ENCODE measurements at places on chromosomes 1 and 21.

DNA sequence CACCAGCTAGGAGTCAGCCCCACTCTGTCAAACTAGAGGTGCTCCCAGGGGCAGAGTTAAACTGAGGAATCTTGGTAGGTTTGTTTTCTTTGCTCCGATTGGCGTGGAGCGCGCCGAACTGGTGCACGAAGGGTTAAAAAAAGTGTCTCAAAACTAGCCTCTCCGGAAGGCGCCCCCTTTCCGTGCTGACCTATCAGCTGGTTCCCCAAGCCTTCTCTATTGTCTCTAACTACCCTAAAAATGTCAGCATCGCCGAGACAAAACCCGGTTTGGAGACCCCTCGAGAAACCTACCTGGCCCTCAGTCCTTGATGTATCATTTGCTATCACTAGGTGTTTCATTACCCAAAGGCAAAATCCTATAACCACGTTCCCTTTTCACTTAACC lies 2.2 kb downstream of the TGFB2 start:
- no peak for DNase-seq

DNA sequence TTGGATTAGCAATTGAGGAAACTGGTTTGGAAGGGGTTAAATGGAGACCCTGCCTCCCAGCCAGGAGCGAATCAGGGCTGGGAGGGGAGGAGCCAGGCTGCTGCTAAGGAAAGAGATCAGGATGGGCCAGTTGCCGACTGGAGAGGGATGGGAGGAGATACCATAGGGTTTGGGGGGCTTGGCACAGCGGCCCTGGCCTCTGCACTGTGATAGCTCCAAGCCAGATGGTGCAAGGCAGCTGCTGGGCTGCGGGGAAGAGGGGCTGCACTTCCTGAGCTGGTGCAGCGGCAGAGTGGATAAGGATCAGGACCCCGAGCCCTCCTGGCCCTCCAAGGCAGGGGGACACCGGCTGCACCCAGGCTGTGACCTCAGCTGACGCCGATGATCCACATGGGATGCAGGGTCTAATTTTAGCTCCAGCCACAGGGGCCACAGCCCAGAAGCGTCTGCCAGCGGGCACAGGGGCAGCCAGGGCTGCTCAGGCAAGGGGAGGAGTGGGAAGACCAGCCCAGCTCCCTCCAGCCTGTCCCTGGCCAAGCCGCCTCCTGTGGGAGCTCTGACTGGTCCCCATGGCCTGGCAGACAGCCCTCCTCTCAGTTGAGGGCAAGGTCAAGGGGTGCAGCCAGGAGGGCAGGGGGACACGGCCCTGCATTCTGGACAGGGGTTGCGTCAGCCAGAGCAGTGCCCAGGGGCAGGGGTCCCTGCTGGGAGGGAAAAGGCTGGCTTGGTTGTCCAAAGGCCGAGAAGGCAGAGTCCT lies at the start of gene EXTL1:
TSS of gene EXTL1 (plus strand) at position 129 of the 757 bp plus-strand sequence. CDS start 872 bp downstream, outside the sequence.
- DNase-seq: no peak

GRCh38 chr21:35528116-35529042 lies 479.3 kb upstream of the RUNX1 start:
- DNase-seq: peak; percentile 71

DNA sequence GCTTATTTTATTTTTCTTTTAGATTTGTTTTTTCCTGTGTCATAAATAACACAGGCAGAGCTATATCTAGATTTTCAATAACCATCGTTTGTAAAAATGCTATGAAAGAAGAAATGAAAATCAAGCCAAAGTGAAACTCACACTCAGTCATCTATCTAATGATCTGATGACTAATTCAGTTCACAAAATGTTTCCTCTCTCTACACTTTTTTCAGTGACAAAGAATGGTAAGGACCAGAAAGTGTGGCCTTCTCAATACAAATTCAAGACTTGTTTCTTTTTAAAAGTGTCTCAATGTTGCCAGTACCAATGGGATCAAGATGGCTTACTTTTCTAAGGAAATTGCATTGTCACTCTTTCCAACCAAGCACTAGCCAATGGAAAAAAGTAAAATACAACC lies 282.8 kb upstream of the PKN2 start:
- no peak for DNase-seq

DNA sequence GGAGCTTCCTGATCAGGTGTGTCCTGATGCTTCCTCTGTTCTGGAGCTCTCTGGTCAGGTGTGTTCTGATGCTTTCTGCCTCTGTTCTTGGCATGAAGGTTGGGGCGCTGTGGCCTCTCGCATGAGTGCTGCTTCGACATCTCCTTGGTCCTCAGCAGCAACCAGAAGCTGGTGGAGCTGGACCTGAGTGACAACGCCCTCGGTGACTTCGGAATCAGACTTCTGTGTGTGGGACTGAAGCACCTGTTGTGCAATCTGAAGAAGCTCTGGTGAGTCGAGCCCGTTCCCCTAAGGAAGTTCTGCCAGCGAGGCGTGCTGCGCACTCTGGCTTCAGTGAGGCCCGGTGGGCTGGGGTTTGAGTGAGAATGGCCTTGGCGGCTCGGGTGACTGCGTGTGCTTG lies 18.0 kb downstream of the NLRP3 start:
- peak; percentile 91 for DNase-seq

DNA sequence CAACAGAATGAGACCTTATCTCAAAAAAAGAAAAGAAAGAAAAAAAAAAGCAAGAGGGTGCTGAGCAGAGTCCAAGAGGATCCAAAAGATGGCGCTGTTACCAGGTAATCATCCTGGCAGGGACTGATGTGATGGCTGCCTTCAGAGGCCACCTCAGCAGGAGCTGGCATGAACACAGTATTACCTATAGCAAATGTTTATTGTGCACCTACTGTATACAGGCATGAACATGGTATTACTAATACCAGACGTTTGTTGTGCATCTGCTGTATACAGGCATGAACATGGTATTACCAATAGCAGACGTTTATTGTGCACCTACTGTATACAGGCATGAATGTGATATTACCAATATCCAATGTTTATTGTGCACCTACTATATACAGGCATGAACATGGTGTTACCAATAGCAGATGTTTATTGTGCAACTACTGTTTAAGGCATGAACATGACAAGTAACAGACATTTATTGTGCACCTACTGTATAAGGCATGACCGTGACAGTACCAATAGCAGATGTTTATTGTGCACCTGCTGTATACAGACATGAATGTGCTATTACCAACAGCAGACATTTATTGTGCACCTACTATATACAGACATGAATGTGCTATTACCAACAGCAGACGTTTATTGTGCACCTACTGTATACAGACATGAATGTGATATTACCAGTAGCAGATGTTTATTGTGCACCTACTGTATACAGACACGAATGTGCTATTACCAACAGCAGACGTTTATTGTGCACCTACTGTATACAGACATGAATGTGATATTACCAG lies 115.1 kb upstream of the TMEM51 start:
- DNase-seq: no peak

- no peak for DNase-seq
Observed at GRCh38 chr21:38699048-38699447, 106.7 kb upstream of the ETS2 start.

DNA sequence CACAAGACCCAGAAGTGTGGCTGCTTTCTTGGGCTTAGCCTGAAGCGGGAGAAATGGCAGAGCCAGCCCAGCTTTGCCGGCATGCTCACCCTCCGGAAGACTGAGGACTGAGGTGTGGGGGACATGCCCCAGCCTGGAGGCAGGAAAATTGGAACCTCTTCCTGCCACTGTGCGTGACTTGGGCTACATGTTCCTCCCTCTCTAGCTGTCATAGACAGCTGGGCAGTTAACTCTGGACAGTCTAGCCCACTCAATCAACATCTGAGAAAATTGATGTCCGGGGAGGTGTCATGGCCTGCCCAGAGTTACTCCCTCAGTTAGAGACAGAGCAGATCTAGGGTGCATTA lies 59.7 kb downstream of the UBE2T start:
- no peak for DNase-seq

DNA sequence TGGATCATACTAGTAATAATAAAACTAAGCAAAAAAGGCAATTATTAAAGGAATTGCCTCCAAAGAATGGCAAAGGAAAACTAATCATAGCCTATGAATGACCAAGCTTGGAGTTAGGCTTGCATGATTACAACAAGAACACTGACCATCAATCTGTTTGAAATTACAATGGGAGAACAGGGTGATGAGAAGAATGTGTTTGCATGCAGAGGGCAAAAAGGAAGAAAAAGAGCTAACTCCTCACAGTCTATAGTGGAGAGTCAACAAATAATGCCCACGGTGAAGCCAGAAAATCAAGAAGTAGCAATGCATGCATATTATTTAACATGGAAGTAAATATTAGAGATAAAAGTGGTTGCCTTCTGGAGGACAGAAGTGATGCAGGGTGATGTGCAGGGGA lies 71.8 kb downstream of the COLGALT2 start:
- no peak for DNase-seq

- peak; percentile 91 for DNase-seq
Observed at GRCh38 chr1:39955547-39956539, 898 bp downstream of the MFSD2A start.

DNA sequence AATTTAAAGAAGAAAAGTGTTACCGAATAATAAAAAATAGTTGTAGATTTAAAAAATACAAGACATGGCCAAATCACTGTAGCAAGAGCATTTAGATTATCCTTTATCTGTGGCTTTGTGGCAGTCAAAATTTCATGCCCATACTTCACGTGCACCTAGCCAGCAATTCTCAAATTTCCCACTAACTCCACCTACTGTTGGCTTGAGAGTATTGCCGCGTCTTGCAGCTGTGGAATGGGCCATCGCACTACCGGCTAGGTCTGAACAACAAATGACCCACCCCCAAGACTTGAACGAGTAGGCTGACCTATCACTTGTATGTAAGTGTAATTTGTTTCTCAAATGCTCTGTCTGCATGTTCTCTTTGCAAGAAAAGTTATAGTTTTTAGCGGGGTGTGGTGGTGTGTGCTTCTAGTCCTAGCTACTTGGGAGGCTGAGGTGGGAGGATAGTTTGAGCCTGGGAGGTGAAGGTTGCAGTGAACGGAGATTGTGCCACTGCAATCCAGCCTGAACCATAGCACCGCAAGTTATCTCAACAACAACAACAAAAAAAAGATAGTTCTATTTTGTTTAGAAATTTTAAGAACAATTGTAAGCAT lies 4.1 kb downstream of the KRTAP13-4 start:
- DNase-seq: peak; percentile 23

- no peak for DNase-seq
Observed at GRCh38 chr1:53967409-53968124, 21.4 kb downstream of the LRRC42 start.

DNA sequence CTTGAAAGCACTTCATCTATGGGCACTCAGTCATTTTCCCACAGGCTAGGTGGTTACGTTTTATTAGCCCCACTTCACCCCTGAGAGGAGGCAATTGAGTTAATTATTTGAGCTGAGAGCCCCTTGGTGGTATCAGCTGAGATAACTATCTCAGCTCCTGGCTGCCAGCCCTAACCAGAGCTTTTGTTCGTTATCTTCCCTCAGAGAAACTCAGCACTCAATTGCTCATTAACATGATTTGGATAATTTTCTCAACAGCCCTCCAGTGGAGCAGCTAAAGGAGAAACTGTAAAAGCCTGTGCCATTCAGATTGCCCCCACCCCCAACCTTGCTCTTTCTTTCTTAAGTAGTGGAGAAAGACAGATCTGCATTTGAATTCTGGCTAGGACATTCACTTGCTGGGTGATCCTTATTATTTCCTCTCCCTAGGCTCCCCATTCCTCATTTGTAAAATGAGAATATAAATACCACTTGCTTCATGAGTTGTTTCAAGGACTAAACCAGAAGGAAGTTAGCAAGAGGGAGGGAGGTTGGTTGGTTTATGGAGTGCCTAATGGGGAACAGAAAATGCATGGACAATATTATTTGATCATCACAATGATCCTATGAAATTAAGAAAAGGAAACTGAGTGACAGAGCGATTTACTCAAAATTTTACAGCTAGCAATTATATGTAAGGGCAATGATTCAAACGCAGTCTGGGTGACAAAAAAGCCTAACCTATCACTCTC lies 218.7 kb upstream of the FGGY start:
- DNase-seq: peak; percentile 23

- DNase-seq: no peak
Observed at GRCh38 chr1:100456880-100457279, 81.1 kb upstream of the GPR88 start.

- DNase-seq: no peak
Observed at GRCh38 chr1:93603106-93603505, 78.5 kb downstream of the BCAR3 start.

- no peak for DNase-seq
Observed at GRCh38 chr1:87523466-87523865, 194.8 kb downstream of the LMO4 start.

DNA sequence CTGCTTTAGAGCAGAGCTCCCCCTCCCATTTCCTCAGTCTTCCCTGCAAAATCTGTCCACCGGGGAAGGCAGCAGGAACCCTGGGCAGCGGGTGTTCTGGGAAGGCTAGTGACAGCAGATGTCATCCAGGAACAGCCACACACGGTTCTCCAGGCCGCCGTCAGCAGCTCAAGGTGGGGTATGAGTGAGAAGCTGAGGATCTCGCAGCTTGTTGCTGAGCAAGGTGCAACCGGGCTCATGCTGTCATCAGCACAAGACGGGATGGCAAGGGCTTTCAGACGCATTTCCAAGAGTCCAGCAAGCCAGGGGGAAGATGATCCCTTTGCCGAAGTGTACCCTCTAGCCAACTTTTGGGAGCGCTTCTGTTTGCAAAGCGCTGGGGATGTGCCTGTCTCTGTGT lies 23.0 kb upstream of the SPSB1 start:
- no peak for DNase-seq

GRCh38 chr1:152461544-152461943 lies 47.5 kb upstream of the CRNN start:
- DNase-seq: peak; percentile 77

GRCh38 chr1:228272831-228273571 lies 65.2 kb downstream of the OBSCN start:
- DNase-seq: no peak

GRCh38 chr1:174874331-174875053 lies 125.3 kb upstream of the CACYBP start:
- peak; percentile 11 for DNase-seq

- DNase-seq: no peak
Observed at GRCh38 chr1:55580845-55581332, 365.7 kb upstream of the USP24 start.

DNA sequence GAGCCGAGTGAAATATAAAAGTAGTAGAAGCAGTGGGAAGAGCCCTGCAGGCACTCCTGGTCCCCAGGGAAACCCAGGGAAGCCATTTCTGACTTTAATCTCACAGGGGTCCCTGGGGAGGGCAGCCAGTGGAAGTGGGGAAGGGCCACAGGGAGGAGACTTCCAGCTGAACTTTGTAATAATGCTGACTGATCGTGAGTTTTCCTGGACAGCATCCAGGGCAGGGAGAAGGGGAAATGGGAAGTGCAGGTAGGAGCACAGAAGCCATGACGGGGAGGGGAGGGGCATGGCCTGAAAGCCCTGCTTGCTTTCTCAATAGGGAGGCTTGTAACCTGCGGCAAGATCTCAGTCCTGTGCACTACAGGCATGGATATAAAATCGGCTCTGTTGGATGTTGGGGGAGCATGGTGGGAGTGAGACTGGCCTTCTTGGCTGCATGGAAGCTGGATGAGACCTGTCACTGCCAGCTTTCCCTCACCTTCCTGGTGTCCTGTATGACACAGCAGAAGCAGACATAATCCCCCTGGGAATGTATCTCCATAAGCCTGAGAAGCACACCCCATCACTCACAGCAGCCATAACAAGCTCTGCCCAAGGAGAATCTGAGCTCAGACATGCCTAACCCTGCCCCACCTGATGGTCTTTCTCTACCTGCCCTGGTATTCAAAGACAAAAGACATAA lies 15.1 kb upstream of the MX1 start:
- no peak for DNase-seq

Measured in inflammatory macrophage (primary cell).